Aorta (tissue), 5 donors: ENCODE measurements at places on chromosomes 16 and 17.

GRCh38 chr16:1724491-1724890 is 18.5 kb downstream of the MAPK8IP3 start:
- H3K4me1 ChIP-seq = no peaks in the 10 kb centered on the region
- H3K27ac ChIP-seq = no peak overlapping the region
- peaks cover 3% of the 10 kb centered on the region for H3K36me3 ChIP-seq
- no peaks in the 10 kb centered on the region for H3K27me3 ChIP-seq
- no peak for DNase-seq

DNA sequence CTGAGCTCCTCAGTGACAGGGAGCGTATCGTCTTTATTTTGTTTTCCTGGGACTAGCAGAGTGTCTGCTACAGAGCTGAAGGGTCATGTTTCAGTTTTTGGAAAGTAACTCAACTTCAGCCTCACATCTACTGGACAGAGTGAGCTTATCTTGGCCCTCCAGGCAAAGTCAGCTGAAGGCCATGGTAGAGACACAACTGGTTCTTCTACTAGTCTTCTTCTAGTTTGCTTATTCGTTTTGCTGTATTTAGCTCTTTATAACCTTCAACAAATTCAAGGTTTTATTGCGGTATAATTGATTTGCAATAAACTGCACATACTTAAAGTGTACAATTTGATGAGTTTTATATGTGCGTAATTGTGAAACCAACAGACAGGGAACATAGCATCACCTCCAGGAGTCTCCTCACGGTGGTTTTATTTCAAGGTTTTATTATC is 6.1 kb upstream of the PRKCA start:
- H3K27ac ChIP-seq = no peak overlapping the region
- no peak for DNase-seq
- no peaks in the 10 kb centered on the region for H3K4me1 ChIP-seq
- no peaks in the 10 kb centered on the region for H3K36me3 ChIP-seq
- H3K4me3 ChIP-seq = no peak overlapping the region

DNA sequence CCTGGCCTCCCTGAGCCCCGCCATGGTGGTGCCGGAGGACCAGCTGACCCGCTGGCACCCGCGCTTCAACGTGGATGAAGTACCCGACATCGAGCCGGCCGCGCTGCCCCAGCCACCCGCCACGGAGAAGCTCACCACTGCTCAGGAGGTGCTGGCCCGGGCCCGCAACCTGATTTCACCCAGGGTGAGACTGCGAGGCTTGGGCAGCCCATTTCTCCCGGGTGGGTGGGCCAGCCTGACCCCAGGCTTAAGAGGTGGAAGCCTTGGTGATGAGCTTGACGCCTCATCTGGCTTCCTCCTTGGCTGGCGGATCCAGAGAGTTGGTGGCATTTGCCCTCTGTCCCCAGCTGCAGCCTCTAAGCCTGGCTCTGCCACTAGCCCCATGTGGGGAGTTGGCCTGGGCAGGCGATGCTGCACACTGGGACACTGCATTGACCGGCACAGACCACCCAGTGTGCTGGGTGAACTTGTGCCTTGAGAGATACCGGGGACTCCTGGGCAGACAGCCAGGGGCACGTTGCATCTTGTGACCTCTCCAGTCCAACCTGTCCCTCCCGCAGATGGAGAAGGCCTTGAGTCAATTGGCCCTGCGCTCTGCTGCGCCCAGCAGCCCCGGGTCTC is 3.0 kb downstream of the CDT1 start:
- DNase-seq = no peak
- no peak overlapping the region for H3K27ac ChIP-seq
- no peaks in the 10 kb centered on the region for H3K4me1 ChIP-seq

DNA sequence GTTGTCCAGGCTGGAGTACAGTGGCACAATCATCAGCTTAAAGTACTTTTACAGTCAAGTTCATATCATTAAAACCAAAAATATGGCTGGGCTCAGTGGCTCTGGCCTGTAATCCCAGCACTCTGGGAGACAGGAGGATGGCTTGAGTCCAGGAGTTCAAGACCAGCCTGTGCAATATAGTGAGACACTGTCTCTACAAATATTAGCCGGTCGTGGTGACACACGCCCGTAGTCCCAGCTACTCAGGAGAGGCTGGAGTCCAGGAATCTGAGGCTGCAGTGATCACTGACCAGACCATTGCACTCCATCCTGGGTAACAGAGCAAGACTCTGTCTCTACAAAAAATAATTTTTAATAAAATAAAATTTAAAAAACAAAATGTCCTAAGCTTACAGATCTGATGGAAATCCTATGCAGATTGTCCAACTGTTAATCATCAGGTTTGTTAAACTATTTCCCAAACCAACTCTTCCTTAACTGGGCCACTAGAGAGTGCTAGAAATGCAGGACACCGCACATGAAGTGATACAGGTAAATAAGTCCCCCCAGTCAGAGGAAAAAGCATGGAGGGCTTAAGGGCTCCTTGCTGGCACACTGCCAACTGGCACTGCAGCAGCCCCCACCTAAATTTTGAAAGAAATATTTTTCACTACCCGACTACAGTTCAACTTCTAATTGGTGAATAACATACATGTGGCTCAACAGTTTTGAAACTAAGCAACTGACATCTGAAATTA is 2.8 kb downstream of the USP22 start:
- peaks cover 8% of the 10 kb centered on the region for H3K4me1 ChIP-seq
- H3K4me3 ChIP-seq = no peak overlapping the region
- no peaks in the 10 kb centered on the region for H3K36me3 ChIP-seq
- H3K27me3 ChIP-seq = no peaks in the 10 kb centered on the region
- DNase-seq = no peak
